DMS 273 treated with DMSO at 0.1 percent for 48 hours (cell line): ENCODE measurements at places on chromosomes 2 and 18.
A peak's percentile ranks its signal among the peaks of the same experiment; 100 is the strongest.

GRCh38 chr2:65264821-65265670 is 37.4 kb downstream of the ACTR2 start:
- peak; percentile 35 for DNase-seq

GRCh38 chr2:138615257-138615656 is 113.7 kb downstream of the SPOPL start:
- DNase-seq: no peak

- DNase-seq: no peak
Measured at GRCh38 chr2:156005999-156006712, 326.4 kb downstream of the NR4A2 start.

DNA sequence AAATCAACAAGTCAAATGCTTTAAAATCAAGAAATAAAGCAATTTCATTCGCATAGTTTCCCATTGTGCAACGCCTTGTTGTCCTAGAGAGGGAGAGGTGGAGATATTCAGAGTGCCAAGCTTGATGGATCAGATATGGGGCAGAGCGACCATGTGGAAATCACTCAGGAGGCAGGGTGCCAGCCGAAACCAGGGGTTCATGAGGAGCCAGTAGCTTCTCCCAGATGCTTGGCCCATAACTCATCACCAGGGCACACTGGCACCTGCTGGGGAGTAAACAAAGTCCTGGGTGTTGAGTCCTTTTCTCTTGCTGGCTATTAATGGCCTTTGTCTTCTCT is 53.0 kb upstream of the ASAP2 start:
- no peak for DNase-seq

GRCh38 chr2:35033748-35034147 is 1321.8 kb upstream of the CRIM1 start:
- DNase-seq: no peak

- no peak for DNase-seq
Measured at GRCh38 chr2:165594935-165595255, 125.4 kb downstream of the CSRNP3 start.

- no peak for DNase-seq
Measured at GRCh38 chr2:64101141-64101591, 43.1 kb downstream of the PELI1 start.

- DNase-seq: no peak
Measured at GRCh38 chr18:27713738-27714095, 463.2 kb downstream of the CDH2 start.

DNA sequence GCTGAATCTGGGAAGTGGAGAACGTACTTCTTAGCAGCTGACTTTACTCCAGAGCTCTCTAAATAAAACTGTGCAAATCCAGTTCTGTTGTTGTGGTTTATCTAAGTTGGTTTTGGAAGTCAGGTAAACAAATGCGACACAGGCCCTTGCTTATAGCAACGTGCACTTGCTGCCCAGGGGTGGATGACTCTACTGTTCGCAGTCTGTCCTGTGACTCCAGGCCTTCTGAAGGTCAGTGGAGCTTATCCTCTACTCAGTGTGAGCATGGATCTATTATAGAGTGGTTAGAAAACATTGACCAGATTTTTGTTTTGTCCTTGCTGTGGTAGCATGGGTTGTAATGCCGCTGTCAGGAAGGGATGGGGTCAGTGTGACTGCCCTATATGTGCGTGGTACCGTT is 89.1 kb downstream of the ZNF236 start:
- DNase-seq: no peak

DNA sequence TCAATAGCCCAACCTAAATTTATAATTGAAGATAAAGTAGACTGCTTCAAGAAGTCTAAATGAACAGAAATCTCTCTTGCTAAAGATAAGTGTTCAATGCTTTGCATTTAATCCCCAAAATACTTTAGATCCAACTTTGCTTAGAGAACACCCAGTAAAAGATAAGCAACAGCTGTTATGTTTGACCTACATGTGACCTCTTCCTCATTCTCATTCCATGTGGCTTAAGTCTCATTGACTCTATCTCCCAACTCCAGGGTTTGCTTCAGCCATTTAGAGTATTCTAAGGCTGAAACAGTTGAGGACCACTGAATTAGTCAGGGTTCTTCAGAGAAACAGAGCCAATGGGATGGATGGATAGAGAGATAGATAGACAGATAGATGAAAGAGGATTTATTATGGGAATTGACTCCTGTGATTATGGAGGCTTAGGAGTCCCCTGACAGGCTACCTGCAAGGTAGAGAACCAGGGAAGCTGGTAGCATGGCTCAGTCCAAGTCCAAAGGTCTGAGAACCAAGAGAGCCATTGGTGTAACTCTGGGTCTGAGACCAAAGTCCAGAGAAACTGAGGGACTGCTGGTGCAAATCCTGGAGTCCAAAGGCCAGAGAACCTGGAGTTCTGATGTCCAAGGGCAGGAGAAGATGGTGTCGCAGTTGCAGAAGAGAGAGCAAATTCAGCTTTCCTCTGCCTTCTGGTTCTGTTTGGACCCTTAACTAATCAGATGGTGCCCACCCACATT is 32.1 kb downstream of the CRYGD start:
- peak; percentile 4 for DNase-seq

DNA sequence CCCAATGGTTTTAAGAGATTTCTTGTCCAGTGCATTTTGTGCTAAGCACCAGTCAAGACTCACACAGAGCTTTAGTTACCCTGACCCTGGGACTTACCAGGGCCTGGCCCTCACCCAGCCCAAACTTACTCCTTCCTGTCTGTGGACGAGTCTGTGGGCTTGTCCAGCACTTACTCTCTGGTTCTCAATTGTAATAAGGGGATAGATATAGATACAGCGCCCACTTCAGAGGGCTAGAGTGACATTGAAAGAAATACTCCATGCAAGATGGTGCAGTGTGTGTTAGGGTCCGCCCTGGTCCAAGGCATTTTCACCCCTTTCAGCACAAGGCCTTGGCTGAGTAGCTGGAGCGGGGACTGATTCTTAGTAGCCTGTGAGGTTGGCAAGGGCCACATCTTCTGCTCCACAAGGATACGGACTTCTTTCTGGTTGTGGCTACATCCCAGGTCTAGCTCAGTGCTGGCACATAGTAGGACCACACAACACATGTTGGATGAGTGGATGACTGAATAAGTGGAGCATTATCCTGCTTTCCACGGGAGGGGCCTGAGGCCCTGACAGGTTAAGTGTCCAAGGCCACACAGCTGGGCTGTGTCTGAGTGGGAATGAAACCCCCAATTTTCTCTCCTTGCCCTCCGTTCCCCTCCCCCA is 3.8 kb upstream of the ARID5A start:
- no peak for DNase-seq

GRCh38 chr2:159713631-159714246 is 1.4 kb downstream of the MARCHF7 start:
- peak; percentile 27 for DNase-seq
